ENCODE measurements at places on chromosomes 11 and 22.
A peak's percentile ranks its signal among the peaks of the same experiment; 100 is the strongest.

DNA sequence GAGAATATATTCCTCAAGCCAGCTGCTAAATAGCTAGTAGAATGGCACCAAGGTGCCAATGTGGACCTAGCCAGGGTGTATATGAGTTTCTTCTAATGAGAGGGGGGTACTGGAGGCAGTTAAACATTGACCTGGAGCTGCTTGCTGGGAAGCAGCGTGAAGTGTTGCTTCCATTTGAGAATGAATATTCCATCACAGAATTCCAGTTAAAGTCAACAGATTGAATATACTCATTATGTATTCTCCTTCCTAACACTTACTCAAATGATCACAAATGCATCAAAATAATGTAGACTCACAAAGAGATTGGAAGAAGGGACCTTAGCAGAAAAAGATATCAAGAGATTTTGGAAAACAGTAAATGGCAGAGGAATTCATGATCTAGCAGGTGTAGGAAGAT lies 102.1 kb downstream of the CD44 start:
- DNase-seq = no peak

- no peak for DNase-seq
These were observed 1.2 kb upstream of the NUP50 start for GRCh38 chr22:45162531-45162930.

- DNase-seq = peak; percentile 72
These were observed 324.4 kb downstream of the NTM start for GRCh38 chr11:131694526-131695424.

DNA sequence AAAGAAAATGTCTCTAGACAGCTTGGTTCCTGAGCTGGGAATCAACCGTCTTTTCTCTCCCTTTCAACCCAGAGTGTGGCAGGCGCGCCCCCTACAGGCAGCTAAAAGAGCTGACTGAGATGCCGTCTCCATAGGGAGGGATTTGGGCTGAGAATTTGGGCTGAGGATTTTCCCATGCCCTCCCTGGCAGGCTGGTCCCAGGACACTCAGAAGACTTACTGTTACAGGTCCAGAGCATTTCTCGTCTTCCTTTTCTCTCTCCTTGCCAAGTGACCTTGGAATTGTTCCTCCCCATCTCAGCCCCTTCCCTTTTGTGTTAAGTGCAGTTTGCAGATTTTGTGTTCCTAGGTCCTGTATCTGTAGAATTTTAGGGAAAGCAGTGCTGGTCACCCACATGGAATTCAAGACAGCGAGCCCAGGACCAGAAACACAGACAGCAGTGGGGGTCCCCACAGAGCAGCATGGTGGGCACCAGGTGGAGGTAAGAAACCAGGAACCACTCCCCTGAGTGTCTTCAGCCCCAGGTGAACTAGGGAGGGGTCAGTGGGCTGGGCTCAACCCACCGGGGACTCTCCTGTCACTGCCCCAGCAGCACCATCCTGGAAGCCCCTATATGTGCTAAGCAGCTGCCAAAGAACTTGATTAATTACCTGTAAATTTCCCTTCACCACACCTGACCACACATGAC lies 9.9 kb upstream of the IGLL5 start:
- peak; percentile 63 for DNase-seq

DNA sequence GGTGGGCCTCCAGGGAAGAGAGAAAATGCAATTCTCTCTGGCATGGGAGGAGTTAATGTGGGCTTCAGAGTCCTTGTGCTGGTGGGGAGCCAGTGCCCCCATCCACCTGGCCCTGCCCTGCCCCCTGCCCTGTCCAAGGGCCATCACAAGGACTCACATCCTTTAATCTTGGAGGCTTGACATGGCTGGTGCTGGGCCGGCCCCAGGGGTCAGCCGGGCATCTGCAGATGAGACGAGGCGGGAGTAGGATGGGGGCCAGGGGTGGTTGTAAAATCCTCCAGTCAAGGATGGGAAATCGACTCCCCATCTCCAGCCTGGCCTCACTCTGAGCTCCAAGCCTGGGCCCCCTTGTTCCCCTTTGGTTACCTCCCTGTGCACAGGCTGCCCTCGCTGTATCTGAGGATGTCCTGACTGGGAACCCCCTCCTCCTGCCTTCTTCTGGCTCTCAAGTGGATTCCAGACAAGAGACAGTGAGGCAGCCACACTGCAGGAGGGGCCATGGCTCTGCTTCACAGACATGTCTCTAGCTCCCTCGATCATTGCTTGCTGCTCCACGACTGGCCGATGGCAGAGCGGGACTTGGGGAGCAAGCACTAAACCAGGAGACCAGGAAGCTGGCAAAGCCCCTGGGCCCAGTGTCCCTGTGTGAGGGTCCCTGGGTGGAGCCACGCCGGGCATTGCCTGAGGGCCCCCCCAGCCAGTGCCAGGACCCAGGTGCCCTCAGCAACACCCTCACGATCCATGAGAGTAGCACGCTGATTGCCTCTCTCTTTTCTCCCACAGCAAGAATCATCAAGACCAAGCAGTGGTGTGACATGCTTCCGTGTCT lies 1120.5 kb downstream of the BRD1 start:
- no peak for DNase-seq

- DNase-seq = no peak
These were observed 48.9 kb downstream of the ARHGEF12 start for GRCh38 chr11:120385110-120385509.

DNA sequence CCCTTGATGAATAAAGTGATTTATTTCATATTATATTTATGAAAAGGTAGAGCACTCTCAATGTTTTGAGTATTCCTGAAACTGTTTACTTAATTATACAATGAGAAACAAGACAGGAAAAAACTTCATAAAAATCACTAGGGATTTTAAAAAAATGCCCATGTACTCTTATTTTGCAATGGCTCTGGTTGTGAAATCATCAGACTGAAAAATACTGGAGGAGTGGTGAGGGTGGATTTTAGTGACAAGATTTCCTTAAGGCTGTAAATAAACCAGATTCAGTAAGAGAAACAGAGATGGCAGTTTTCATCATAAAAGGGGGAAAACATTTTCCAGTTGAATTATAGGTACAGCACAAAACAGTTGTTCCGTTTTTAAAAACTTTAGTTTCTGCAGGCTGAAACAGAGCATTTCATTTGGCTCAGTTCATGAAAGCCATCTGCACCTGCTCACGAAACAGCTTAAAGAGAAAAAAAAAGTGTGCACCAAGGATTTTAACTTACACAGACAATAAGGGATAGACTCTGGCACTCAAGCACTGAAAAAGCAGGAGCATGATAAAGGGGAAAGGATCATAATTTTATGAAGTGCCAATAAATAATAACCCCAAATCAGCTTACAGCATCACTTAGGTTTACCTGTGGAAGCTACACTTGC lies 100.7 kb downstream of the MAML2 start:
- DNase-seq = peak; percentile 66

All from fibroblast of mammary gland (primary cell).